Stimulated activated CD4-positive, alpha-beta T cell treated with anti-CD3 and anti-CD28 coated beads, Interleukin-1b, Interleukin-23, amount 100 ng/mL, for 4 hours (primary cell): ENCODE measurements at places on chromosomes 12 and 14.

DNA sequence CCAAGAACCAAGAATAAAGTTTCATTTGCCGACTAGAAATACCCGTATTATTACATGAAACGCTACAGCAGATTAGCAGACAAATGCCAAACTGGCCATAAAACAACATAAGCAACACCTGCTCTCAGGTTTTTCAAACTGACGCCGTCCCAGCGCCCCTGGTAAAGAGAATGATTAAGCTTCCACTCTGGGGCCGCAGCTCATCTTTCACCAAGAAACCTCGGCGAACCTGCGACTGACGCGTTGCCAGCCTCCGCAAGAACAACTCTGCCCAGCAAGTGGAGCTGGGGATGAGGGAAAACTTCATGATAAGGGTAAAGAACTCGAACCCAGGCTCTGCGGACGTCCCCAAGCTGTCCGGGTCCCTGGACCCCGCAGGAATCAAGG is 530 bp downstream of the ARL1 start:
- DNase-seq = no peak

GRCh38 chr12:121918679-121919038 is 267 bp downstream of the CFAP251 start:
- no peak for DNase-seq

DNA sequence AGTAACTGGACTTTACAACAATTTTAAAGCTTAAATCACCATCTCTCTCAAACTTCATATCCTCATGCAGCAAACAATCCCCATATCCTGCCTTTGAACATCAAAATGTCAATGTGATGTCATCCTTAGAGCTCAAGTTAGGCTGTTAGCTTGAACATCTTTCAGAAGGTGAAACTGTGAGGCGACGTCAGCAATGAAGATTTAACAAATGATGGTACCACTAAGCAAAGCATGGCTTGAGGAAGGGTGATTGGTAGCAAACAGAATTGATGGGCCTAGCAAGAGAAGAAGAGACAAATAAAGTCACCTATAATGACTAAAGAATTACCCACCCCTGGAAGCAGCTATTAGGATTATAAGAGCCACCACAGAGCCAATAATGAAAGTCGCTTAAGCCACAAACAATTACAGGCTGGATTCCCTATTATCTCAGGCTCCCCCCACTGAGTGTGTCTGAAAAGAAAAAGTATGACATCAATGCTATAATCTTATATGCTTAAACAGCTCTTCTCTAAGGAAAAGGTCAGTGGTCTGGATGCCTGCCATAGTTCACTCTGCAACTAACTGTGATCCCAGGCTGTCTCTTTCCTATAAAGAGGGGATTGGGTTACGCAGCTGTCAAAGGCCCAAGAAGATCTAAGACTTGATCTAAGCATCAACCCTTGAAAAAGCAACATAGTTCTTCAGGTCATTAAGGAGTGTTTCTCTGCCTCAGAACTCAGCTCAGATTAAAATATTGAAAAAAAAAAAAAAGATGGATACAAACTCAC is 18.1 kb downstream of the EGLN3 start:
- DNase-seq = no peak

DNA sequence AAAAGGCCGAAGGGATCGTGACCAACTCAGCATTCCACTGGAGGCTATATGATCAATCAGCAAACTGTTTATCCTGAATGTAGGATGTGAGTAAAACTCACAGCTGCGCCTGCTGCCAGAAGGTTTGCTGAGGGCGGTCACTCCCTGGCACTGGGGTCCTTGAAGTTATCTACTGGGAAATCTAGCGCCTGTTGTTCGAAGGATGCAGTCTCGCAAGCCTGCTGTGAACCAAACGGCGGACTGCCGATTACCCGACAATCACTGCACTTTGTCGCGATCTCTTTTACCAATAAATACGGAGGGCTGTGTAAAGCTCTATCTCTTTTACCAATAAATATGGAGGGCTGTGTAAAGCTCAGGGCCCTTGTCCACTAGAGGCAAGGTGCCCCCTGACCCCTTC is 12.9 kb downstream of the DDX51 start:
- DNase-seq = no peak

DNA sequence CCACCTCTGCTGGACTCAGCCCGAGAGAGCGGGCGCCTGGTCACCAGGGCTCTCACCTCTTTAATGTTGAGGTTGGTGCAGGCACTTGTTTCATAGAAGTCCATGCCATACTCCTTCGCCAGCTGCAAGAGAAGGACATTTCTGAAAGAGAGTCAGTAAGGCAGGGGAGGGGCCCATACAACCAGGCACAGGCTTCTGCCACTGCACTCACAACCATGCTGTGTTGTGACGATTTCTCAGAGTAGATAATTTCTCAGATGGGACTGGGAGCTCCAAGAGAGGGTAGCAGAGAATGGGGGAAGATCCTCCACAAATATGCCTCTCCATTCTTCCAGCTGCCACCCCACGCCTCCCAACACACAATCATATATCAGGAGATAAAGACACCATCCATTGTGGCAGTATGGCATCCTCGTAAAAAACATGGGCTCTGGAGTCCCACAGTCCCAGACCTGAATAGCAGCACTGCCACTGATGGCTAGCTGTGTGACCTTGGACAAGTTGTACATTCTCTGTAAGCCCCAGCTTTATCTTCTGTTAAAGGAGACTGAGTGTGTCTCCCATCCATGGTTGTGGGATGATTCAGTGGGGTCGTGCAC is 6.2 kb upstream of the GPX2 start:
- no peak for DNase-seq

DNA sequence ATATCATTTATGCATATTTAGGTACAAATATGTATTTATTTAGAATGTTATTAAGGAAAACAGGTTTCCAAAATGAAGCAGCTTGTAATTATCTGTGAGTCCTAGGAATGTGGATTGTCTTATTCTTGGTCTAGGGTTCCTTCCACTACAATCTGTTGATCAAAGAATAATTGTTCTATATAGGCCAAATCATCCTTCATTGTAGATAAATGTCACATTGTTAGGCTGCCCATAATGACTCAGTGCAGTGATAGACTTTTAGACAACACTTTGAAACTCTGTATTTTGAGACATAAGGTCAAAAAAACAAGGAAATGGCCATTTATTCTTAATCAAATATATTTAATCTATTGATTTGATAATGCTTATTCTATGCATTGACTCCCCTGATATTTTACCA is 283.0 kb downstream of the ACSS3 start:
- no peak for DNase-seq

GRCh38 chr14:68655021-68655831 is 137.6 kb downstream of the ZFP36L1 start:
- no peak for DNase-seq

DNA sequence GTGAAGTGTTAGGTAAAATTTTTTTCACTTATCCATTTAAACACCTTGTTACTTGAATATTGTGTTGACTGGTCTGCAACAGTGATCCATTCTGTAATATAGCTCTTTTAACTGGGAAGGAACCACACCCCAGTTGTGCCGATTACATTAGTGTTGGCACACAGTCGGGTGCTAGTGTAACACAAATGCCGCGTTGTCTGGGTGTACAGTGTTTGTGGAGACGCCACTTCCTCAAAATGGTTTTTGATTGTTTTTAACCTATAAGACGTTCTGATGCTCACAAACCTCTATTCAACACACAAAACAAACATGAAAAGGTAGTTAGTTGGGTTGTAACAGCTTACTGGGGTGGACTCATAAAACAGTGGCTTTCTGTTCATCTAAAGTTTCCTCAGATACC is 48.0 kb upstream of the TRAF3 start:
- DNase-seq = no peak

GRCh38 chr14:24712374-24712773 is 78.4 kb upstream of the GZMB start:
- no peak for DNase-seq

DNA sequence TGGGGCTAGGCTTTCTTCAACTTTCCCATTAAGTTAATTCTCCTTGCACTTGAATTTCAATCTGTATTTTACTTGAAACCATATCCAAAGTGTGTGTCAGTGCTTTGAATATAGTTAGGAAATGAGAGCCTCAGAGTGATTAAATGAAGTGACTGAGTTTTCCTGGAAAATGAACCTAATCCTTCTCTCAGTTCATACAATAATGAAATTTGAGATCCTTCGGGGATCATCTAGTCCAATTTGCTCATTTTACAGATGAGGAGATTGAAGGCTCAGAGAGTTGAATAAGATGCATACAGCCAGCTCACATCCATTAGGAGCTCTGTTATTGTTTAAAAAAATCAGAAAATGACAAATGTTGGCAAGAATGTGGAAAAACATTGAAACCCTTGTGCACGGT is 18.3 kb upstream of the TBC1D30 start:
- DNase-seq = no peak

DNA sequence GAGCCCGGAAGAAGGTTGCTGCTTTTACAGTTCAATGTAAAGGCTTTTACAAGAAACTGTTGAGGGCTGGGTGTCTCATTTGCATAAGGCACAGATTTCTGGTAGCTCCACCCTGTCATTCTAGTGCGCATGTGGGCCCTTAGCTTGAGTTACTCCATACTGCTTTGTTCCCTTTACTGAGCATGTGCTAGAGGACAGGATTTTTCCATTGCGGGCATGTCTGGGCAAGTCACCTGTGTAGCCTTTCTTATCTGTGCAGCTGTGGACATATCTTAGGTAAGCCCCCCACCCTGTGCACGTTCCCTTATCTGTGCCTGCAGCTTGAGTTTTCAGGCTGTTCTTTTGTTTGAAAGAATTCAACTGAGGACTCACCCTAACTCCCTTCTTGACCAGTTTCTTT is 56.2 kb upstream of the ARHGAP5 start:
- DNase-seq = no peak

GRCh38 chr12:59370933-59371332 is 224.9 kb upstream of the SLC16A7 start:
- DNase-seq = no peak

- no peak for DNase-seq
Measured at GRCh38 chr12:106498056-106498455, 84.7 kb upstream of the RFX4 start.

DNA sequence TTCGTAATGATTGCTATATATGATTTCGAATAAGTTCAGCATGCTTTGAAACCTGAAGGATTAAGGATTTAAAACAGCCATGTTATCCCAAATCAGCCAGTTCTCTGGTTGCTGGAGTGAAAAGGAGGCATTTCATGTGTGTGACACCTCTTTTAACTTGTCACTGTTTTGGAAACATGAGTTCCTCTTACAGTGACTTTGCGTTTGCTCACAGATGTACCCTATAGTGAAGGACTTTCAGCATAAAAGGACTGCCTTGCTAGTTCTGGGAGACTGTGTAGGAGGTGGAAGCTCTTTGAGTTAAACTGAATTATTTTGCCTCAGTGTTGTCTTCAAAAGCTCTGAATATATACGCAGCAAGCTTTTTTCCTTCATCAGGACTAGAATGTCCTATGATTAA is 7.6 kb downstream of the RNASE11 start:
- DNase-seq = no peak

GRCh38 chr14:64801800-64802199 is 77.9 kb downstream of the SPTB start:
- DNase-seq = no peak

DNA sequence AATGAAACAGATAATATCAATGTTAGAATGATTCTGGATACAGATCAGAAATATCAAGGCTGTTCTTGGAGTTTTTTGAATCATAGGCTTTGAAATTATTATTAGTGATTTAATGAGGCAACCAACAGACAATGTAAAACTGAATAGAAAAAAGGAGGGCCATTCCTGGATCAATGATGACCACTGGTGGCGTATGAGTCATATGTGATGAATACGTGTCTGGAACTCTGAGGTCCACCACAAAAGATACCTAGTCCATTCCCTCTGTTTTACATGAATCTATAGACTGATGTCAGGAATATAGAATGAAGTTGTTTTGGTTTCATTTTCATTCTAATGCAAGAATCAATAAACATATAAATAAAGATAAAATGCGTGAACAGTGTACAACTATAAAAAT is 78.3 kb upstream of the RTL1 start:
- DNase-seq = no peak

- no peak for DNase-seq
Measured at GRCh38 chr12:89129167-89129870, 223.0 kb downstream of the DUSP6 start.

- peak; percentile 76 for DNase-seq
Measured at GRCh38 chr14:105065280-105066228, at the start of gene GPR132. Gene GPR132 (minus strand): TSS chr14:105065430. CDS start chr14:105055420, 10,010 bp downstream.
